Activated gamma-delta T cell (primary cell): ENCODE measurements at places on chromosomes 16 and 17.

DNA sequence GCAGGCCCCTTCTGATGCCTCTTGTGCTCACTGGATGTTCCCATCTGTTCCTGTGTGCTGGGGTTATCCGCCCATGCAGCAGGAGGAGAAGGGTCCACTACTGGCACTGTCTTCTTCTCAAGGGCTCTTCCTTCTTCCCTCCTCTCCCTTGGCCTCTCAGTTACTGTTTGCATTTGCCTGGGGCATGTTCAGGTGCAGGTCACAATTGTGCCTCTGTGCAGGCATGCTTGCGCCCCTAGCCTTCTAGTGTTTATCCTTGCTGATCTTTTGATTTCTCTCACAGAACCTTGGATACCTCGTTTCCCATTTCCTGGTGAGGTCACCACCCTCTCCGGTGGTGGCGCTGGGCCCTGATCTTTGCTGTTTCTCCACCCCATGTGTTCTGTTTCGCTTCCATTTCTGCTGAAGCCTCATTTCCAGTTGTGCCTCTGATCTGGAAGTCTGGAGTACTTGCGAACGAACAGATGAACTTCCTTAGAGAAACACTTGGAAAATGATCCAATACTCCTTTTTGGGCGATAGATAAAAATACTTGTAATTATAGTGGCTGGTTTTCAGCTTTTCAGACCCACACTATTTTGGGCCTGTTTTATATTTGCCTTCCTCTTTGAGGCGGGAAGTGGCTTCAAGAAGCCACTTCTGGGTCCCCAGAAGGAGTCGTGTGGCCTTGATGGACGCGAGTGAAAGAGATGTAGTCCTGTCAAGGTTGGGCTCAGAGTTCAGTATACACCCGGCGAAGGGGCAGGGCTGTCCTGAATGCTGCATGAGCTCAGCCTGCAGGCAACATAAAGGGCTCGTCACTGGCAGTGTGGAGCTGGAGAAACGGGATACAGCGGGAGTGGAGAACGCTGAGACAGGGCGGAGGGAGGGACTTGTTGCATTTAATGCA, 312.9 kb downstream of the SNX29 start:
- no peak for DNase-seq

- no peak for DNase-seq
Observed at GRCh38 chr16:13154799-13155198, 253.4 kb downstream of the SHISA9 start.

DNA sequence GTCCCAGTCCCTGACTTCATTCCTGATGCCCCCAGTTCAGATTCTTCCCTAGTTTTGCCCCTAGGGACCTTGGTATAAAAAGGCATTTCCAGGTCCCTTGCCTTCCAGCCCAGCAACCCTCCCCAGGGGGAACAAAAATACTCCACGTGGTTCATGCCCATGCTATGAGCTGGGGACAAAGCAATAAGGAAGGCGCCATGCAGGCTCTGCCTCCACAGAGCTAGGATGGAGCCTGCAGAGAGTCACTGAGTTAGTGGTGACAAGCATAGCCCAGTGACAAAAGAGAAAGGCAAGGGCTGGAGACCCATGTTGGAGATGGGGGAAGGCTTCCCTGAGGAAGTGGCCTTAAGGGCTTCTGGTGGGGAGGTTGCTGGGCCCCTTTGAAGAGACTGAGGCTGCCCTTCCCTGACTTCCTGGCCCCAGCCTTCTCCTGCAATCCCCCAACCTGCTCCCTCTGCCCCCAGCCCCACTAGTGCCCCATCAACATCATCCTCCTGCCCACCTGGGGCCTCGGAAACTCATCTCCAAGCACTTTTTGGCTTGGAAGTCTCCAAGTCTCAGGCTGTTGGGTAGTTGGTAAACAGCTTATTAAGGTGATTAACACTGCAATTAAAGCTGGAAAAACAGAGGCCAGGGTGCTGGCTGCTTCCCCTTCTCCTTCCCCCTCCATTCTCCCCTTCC, 9.6 kb downstream of the DLX3 start:
- no peak for DNase-seq

GRCh38 chr17:75845933-75846691, 1.9 kb upstream of the UNC13D start:
- DNase-seq = no peak
